Cerebellar cortex (tissue), 1 donor: ENCODE measurements at places on chromosomes 3 and 15.

DNA sequence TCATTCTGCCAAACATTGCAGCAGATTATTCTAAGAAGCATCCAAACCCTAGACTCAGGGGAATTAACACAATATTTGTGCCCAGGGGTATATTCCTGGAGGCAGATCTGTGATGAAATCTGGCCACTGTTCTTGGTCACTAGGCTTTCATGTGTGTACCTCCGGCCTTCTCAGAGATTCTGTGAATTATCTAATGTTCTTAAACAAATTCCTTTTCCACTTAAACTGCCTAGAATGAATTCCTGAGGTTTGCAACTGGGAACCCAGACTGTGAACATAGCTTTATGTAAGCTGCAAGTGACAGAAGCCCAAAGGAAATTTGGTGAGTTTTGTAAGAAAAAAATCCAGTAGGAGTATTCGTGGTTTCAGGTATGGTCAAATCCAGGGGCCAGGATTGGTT lies 20.7 kb upstream of the CTNNB1 start:
- no peak for DNase-seq

DNA sequence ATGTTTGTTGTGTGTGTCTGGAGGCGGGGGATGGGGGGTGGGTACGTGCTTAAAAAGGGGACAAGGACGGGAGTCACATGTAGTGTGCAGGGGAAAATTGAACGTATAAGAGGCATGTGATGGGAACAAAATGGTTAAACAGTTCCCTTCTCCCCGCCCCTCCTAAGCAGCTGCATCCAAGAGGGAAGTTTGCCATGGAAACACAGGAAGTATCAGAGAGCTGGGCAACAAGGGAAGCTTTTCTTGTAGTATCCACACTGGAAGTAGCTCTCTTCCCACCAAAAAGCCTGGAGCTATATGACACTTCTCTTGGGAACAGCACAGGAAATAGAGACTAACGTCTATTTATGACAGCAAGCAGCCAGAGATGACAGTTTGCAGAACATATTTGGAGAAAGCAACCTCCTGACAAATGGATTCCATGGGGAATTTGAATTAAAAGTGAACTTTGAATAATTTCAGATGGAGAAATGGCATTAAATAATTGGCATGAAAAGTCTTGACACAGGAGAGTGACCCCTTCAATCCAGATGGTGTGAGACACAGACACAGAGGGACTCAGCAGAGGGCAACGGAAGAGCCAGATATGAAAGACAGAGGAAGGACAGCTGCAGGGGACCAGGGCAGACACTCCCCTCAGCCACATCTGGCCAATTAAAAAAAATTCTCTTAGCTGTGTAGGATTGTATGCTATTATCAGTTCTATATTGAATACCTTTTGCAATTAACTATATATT lies 294.2 kb upstream of the TBL1XR1 start:
- no peak for DNase-seq

DNA sequence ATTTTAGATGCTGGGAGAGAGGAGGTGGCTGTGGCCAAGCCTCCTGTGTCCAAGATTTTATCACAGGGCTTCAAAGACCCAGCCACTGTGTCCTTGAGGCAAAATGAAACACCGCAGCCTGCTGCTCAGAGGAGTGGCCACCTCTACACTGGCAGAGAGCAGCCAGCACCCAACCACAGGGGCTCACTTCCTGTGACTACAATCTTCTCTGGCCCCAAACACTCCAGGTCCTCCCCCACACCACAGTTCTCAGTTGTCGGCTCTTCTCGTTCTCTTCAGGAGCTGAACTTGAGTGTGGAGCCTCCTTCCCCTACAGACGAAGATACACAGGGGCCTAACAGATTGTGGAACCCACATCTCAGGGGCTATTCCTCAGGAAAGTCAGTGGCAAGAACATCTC lies 45.6 kb downstream of the CDAN1 start:
- DNase-seq, result no peak

DNA sequence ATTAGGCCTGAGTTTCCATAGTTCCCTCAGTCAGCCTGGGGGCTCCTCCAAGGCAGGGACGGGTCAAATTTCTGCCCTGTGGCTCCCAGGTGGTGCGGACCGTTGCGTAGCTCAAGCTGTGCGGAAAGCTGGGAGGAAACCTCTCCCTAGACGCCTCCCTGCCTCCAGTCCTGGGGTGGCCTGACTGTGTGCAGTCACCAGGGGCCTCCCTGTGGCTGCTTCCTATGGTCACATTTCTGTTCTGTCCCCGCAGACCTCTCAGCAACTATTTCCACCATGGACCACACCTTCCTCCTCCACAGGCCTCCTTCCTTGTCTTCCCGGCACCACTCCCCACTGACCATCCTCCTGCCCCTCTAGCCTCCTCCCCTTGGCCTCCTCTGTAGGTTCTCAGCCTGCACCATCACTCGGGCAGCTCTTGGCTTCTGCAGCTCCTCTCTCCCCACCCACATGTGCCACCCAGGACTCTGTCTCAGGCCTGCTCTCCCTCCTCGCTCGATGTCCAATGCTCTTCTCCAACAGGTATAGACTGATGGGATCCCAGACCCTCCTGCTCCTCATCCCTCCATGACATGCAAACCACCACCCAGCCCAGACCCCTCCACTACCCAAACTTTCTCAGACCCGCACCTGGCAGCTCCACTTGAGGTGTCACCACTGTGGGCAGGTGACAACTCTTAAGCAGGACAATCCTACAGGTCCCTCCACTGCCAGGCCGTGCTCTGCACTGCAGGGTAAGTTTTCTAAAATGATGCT lies 26.9 kb upstream of the SEC13 start:
- DNase-seq, result no peak

DNA sequence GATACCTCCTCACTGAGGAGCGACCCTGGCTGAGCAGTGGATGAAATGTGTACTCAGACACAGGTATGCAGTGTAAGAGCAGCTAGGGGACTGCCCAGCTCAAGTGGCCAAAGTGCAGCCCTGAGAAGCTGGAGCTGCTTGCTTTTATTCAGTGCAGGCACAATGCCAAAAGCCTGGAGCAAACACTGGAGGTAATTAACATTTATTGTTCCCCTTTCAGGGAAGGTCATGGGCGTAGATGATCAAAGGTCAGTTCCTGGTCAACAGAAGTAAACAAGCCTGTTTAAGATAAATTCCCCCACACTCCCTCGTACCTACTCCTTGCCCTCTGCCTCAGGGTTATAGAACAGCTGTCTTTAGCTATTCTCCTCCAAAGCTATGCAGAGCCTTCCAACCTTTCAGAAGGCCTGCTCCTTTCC lies 17.5 kb downstream of the PLA2G4F start:
- no peak for DNase-seq

- DNase-seq, result no peak
Observed at GRCh38 chr3:58463942-58464271, 28.0 kb upstream of the KCTD6 start.

- DNase-seq, result peak; percentile 53
Observed at GRCh38 chr15:57146506-57147201, 228.2 kb downstream of the TCF12 start.

GRCh38 chr3:155184011-155184410 lies 103.9 kb downstream of the MME start:
- DNase-seq, result no peak

DNA sequence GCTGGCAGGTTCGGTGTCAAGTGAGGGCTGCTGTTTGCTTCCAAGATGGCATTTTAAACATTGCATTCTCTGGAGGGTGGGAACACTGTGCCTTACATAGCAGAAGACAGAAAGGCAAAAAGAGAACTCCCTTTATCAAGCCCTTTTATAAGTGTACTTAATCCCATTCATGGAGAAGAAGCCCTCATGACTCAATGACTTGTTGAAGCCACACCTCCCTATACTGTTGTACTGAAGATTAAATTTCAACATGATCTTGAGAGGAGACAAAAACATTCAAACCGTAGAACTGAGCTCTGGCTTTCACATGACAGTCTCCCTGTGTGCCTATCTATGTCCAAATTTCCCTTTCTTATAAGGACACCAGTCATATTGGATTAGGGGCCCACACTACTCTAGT lies 443.4 kb upstream of the CDIN1 start:
- no peak for DNase-seq

DNA sequence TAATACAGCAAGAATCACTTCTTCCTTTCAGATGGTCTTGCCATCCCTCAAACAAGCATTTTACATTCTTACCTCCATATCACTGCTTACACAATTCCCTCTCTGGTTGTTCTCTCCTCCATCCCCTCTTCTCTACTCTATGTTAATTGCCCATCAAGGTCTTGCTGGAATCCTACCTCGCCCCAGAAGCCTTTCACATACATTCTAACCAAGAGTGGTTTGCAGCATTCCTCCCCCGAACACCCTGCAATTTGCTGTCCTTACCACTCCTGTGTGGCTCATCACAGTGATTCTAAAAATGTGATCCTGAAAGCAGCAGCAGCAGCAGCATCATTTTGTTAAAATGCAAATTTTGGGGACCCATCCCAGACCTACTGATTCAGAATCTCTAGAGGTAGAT lies 30.6 kb downstream of the TNIK start:
- no peak for DNase-seq

GRCh38 chr15:31338879-31339557 lies 12.4 kb downstream of the KLF13 start:
- DNase-seq, result peak; percentile 22

GRCh38 chr3:171039674-171040073 lies 13.2 kb upstream of the SLC2A2 start:
- DNase-seq, result no peak

GRCh38 chr3:53775834-53776251 lies 70.4 kb downstream of the CHDH start:
- DNase-seq, result no peak

- DNase-seq, result peak; percentile 49
Observed at GRCh38 chr3:196611761-196612483, 27.6 kb upstream of the NRROS start.

DNA sequence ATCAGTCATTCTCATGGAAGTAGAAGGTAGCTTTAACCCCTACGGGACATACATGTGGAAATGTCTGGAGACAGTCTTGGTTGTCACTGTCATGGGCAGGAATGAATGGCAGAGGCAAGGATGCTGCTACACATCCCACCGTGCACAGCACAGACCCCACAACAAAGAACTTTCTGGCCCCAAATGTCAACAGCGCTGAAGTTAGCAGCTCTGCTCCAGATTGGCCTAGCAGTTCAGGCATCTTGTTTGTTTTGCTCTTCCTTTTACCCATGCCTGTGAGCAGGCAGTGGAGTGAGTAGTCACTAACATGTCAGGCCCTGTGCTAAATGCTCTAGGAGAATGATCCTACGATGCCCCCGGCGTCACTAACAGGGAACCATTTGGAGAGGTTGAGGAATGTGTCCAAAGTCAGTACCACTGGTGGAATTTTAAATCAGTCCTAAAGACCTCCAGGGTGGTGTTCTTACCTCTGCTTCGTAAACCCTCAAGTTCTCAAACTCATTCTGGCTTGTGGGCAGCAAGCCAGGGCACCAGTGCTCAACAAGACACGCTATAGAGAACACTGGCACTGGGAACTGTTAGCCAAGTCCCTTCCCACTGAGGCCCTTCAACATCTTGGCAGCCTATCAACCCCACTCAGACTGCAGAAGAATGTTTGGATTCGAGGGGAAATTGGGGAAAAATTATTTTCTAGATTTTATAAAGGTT lies 142.2 kb downstream of the FOXP1 start:
- DNase-seq, result peak; percentile 21

GRCh38 chr3:27462228-27462627 lies 22.0 kb downstream of the SLC4A7 start:
- no peak for DNase-seq

DNA sequence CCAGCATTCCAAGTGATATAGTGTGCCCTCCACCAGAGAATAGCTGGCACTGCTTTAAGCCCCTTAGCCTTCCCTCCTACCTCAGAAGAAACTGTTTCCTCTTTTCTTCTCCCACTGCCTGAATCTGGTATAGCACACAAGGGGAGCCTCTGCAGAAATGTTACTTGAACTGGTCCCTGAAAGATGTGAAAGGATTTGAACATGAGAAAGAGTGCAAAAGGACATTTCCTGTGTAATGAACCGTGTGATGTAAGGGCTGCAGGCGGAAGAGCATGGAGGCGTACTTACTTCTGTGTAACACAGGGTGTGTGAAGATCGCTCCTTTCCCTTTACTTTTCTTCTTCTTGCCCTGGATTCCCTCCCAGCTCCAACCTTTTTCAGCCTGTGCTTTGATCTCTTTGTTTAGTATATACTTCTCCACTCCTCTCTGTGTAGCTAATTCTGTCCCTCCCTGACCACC lies 8.4 kb downstream of the TMOD3 start:
- DNase-seq, result no peak

GRCh38 chr15:100986158-100986896 lies 67.2 kb downstream of the LRRK1 start:
- DNase-seq, result no peak

DNA sequence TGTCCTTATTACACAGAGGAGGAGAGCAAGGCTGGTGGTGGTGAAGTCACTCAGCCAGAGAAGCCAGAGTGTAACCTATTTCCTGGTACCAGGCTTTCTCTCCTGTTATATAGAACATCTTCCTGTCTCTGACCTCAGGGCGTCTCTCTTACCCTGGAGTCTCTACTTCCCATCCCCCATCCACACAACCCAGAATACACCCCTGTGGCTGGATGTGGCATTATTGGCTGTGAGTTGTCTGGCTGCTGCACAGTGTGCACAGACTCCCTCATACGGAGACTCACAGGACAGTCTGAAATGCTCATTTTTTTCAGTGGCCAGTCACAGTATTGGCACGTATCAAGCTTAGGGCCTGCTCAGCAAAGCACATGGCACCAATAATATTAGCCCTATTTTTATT lies 8.6 kb downstream of the PODXL2 start:
- DNase-seq, result peak; percentile 25

GRCh38 chr3:116045314-116045713 lies 400.0 kb downstream of the LSAMP start:
- DNase-seq, result no peak

DNA sequence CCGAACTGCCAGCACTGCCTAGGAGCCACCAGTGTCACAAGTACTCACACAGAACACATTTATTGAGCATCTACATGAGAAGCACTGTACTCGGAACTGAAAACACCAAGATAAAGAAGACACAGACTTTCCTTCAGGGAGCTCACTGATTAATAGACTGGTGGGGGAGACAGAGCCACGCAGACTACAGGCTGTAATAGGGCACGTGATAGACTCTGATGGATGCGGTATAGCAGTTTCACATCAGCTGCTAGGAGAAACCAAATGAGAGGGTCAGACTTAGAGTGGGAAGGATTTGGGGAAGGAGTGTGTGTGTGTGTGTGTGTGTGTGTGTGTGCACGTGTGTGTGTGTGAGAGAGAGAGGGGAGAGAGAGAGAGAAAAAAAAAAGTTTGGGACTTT lies 12.1 kb downstream of the EPHB1 start:
- no peak for DNase-seq

- no peak for DNase-seq
Observed at GRCh38 chr15:36654866-36655265, 75.4 kb downstream of the CDIN1 start.

GRCh38 chr3:140203510-140203909 lies 268.5 kb downstream of the CLSTN2 start:
- no peak for DNase-seq

- no peak for DNase-seq
Observed at GRCh38 chr3:30695302-30696061, 89.1 kb downstream of the TGFBR2 start.

GRCh38 chr15:37078566-37078965 lies 21.8 kb downstream of the MEIS2 start:
- DNase-seq, result no peak

- no peak for DNase-seq
Observed at GRCh38 chr15:61064651-61065050, 164.5 kb downstream of the RORA start.

- peak; percentile 38 for DNase-seq
Observed at GRCh38 chr3:45026038-45026437, at the start of gene CLEC3B. Gene CLEC3B (plus strand): TSS chr3:45026303. CDS start chr3:45026363, 60 bp downstream.

- no peak for DNase-seq
Observed at GRCh38 chr3:194275721-194276120, 75.4 kb downstream of the CPN2 start.
